Mesenchymal stem cell (in vitro differentiated cells and primary cell): ENCODE measurements at places on chromosomes 2 and 18.

GRCh38 chr2:3608373-3609278, 13.7 kb downstream of the COLEC11 start:
- DNase-seq, result no peak

DNA sequence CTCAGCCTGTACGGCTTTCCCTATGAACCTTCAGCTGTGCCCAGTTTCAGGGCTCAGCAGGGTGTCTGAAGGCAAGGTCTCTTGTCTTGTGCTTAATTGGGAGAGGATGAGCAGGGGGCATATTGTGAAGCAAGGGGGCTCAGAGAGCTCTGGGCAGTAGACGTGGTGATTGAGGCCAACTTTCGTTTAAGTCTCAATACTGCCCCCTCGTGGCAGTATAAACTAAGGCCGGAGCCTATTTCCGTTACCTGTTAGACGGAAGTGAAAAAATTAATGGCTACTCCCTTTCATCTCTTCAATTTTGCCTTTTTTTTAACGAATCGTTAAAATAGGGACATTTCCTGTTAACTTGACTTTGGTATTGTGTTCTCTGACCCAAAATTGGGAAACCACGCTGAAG, 193.4 kb downstream of the TDRD15 start:
- peak; percentile 50 for DNase-seq

GRCh38 chr18:21262979-21263378, 20.9 kb downstream of the GREB1L start:
- DNase-seq, result no peak

- DNase-seq, result no peak
Observed at GRCh38 chr2:233048569-233049193, 11.5 kb upstream of the INPP5D start.

- DNase-seq, result peak; percentile 87
Observed at GRCh38 chr2:196233021-196233804, 61.8 kb upstream of the STK17B start.

GRCh38 chr2:105294844-105295481, 34.6 kb downstream of the TGFBRAP1 start:
- peak; percentile 75 for DNase-seq

DNA sequence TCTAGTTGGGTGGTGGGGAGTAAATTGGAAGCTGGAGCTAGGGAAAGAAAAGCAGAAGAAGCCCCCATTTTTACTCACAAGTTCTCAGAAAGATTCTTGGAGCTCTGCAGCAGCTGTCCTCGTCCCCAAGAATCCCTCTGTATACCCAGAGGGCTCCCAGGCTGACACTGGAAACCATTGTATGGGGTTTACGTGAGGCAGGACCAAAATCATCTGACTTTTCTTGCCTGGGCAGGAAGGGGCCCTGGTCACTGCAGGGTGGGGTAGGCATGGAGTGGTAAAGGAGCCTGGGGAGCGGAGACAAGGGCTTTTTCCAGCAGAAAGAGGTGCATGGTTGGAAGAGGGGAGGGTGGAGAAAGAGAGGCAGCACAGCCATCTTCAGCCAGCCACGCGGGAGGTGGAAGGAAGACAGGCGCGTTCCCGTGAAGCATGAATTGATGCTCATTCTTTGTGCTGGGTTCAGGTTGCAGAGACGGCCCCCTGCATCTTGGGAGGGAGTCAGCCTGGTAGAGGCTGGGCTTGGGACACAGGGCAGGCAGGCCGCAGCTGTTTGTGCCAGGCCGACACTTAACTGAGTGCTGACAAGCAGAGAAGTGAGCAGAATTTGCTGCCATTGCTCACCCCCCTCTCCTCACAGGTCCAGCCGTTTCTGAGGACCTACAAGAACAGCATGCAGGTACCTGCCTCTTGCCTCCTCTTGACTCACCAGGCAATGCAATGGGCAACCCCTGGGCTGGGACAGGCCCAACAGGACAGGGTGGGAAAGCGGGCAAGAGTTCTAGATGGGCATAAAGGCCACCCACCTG, 94.8 kb downstream of the PLB1 start:
- DNase-seq, result no peak

GRCh38 chr2:64196963-64197362, 52.7 kb upstream of the PELI1 start:
- no peak for DNase-seq
